Stimulated activated CD8-positive, alpha-beta memory T cell treated with anti-CD3 and anti-CD28 coated beads, Interleukin-15, amount 100 ng/mL, for 48 hours (primary cell): ENCODE measurements at places on chromosomes 6 and 20.

DNA sequence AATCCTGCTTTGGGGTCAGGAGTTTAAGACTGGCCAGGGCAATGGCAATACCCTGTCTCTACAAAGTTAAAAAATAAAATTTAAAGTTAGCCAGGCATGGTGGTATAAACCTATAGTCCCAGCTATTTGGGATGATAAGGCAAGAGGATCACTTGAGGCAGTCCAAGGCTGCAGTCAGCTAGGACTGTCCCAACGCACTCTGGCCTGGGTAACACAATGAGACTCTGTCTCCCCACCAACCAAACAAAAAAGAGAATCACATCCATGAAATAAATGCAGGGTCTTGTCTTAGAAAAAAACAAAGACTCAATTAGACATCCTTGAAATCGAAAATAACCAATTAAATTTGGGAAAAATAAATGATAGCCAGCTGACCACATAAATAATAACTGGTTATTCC, 88.9 kb downstream of the PHIP start:
- DNase-seq, result no peak

GRCh38 chr6:137313928-137314855, 95.0 kb upstream of the IFNGR1 start:
- peak; percentile 16 for DNase-seq

GRCh38 chr6:97113170-97113569, 169.8 kb downstream of the MMS22L start:
- peak; percentile 3 for DNase-seq

GRCh38 chr6:126195625-126196236, 144.2 kb upstream of the CENPW start:
- DNase-seq, result no peak

GRCh38 chr20:39670988-39671387, 708.8 kb downstream of the DHX35 start:
- DNase-seq, result no peak

GRCh38 chr6:151240791-151241642, 1.2 kb downstream of the AKAP12 start:
- no peak for DNase-seq

DNA sequence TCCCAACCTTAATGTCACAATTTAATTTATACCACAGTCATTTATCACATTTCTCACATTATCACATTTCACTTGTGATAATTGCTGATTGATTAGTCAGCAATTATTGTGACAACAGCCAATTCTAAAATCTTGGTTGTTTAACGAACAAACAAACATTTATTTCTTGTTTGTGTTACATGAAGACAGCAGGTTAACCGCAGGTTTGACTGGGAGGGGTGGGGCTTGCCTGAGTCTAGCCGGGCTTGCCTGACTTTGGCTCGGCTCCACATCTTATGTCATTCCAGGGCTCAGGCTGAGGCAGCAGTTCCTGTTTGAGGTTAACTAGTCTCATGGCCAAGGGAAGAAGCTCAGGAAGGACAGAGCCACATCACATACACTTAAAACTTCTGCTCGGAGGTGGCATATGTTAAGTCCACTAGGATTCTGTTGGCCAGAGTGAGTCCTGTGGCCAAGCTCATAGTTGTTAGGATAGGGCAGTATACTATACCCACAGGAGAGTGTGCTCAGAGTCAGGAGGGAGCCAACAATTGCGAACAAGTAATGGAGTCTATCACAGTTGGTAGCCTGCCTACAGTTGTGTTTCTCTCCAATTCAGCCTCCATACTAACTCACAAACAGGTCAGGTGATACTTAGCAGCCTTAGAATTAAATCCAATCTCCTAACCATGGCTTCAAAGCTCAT, 90.0 kb upstream of the IFNGR1 start:
- no peak for DNase-seq

DNA sequence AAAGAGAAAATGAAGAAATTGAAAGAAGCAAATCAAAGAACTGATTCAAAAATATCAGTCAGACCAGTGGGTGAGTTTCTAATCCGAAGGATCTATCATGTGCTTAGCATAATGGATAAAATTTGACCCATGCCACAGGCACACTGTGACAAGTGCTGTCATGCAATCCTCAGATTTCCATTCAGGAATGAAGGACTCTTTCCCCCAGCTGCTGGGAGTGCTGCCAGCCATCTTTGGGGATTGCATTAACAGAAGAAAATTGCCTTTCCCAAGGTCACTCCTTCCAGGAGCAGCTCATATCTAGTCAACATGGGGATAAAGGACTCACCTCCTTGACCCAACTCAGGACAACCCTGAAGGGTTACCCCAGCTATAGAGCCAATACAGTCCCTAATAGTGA, 316.7 kb upstream of the TBX18 start:
- DNase-seq, result no peak

DNA sequence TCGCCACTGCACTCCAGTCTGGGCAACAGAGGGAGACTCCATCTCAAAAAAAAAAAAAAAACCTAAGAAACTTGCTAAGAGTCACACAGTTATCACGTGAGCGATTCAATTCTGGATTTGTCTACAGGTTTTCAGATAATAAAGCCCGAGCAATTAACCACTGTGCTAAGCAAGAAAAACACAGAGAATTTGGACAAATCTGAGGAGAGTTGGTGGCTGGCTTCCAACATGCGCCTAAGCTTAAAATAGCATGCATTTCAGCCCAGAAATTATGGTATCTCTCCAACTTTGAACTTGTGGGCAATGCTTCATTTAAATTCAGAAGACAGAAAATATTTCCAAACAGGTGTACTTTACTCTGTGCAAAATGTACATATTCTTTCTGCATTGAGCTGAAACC, 232.9 kb downstream of the TSHZ2 start:
- DNase-seq, result no peak

- no peak for DNase-seq
Measured at GRCh38 chr6:138609801-138610430, 110.6 kb upstream of the NHSL1 start.

DNA sequence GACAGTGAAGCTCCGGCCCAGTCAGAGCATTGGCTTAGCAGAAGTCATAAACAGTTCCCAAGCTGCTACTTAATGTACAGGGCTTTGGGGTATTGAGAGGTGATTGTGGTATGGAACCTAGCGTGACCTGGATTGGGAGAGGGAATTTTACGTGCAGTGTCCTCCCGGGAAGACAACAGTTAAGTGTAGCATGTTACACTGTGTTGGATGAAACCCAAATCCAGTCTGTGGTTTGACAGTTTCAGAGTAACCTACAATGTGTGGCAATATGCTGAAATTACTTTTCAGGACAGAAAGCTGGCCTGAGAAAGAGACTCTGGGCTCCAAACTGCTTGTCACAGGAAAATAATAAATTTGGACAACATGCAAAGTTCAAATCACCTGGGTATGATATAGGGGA, 28.1 kb upstream of the RALGAPA2 start:
- no peak for DNase-seq

GRCh38 chr20:35902545-35902941, 51.8 kb downstream of the SCAND1 start:
- no peak for DNase-seq

- DNase-seq, result no peak
Measured at GRCh38 chr20:15992564-15992963, 580.7 kb downstream of the KIF16B start.

- DNase-seq, result no peak
Measured at GRCh38 chr6:137370871-137371633, 123.1 kb downstream of the OLIG3 start.

GRCh38 chr6:154526996-154527395, 16.5 kb upstream of the CNKSR3 start:
- DNase-seq, result no peak

DNA sequence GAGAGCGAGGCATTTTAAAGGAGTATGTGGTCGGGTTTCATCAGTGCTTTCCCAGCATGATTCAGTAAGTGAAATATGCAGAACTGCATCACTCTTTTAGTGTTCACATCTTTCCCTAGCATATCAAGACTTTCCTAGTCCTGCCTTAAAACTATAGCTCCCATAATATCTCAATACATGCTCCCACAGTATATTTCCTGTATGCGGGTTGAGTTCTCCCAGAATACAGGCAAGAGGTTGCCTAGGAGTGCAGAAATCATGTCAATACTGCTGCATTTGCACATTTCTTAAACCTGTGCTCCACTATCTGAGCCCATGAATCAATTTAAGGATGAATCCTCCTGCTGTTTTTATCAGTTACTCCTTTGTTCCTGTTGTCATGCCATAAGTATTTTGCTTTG, 386.6 kb upstream of the SLC35B3 start:
- DNase-seq, result no peak

GRCh38 chr6:38153798-38154345, 334.3 kb downstream of the ZFAND3 start:
- DNase-seq, result no peak

DNA sequence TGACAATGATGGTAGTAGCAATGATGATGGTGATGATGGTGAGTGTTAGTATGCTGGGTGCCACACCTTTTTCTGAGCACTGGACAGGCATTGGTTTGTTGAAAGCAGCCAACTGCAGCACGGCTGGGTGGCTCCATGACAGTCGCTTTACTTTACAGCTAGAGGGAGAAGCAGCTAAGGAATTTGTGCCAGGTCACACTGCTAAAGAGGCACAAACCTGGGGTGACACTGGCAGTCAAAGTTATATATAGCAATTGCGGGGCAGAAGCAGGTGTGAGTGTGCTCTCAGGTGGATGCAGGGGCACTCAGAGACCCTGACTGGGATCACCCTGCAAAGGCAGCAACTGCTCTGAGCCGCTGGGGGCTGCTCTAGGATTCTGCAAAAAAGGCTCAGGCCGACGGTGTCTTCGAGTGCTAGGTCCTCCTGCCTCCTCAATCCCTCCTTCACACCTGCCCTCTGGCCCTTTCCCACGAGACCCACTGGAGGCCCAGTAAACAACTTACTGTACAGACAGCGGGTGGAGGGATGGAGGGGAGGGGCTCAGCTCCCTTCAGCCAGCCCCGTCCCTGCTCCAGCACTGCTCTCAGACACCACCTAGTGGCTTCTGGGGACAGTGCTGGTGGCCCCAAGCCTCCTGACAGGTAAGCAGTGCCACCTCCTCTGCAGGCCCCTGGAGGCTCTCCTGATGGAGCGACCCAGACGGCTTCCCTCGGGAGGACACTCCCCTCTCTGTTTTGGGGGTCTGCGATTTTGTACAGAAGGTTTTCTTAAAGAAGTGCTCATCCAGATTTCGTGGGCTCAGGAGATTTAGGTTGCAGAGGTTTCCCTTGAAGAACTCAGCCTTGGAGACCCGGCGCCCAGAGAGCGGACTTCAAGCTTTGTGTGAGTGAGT, 4.4 kb upstream of the RPS21 start:
- peak; percentile 72 for DNase-seq

DNA sequence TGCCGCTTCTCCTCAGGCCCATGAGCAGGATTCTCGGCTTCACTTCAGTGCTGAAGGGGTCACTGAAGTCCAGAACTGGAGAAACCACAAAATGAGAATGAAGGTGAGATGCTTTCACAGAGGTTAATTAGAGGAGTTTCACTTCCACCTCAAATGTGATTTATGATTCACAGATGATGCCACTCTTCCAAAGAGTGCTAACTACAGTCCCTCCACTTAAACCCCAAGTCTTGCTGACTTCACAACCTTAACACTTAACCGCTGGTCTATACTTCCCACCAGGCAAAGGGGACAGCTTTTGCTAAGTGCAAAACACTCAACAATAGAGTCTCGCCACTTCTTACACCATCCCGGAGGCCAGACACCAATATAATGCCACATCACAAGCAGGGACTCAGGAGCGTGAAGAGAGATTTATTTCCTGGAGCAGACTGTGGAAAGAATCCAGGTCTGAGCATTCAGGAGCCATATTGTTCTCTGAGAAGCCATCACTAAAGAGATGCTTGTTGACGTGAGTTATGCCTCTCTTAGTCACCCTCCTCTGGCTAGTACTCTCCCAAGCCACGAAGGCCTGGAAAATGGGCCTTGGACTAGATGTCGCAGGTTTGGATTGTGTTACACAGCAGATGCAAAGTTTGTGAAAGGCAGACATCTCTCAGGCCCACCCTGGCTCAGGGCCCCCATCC, 24.4 kb downstream of the RRAGD start:
- DNase-seq, result no peak

DNA sequence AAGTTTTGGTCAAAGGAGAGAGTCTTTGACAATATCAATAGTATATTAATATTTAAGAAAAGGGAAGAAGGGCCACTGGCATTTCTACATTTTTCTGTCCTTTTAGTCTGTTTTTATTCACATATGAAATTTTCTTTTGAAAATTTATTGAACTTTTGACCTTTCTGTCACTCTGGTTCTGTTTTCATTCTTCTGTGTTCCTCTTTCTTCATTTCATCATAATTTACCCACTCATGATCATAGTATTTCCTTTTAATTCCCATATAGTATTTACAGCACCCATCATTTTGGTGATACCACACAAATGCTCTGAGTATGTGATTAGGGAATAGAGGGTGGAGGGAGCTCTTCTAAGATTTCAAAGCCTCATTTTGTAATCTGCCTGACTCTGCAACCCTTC, 142.8 kb downstream of the GJA1 start:
- no peak for DNase-seq

DNA sequence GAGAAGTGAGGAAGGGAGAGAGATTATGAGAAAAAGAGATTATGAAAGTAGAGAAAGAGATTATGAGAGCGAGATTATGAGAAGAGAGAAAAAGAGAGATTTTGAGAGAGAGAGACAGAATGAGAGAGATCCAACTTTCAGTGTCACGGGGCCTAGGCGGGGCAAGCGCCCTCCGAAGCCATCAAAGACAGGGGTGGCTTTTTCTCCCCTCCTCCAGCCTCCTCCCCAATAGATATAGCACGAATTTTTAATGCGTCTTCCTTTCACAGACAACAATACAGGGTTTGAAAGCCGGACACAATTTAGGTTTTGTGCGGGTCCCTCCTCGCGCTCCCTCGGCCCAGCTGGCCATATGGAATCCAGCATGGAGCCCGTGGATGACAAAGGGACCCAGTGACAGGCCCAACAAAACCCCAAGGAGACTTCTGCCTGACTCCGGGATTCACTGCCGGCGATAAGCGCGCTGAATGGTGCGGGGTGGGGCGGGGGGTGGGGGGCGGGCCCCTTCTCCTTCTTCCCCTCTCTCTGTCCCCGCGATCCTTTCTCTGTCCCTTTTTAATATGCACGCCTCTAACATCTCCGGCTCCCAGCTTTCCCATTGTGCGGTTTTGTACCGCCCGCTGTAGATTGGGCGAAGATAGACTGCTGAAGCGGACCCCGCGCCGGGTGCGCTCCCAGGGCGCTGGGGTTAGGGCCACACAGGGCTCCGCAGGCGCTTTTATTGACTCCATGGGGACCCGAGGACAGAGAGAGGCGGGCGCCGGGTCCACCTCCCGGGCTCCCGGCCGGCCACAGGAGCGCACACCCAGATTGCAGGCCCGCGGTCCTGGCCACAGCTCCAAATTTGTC, 5.4 kb downstream of the NKX2-2 start:
- DNase-seq, result no peak

GRCh38 chr6:170062209-170062914, 228.5 kb downstream of the DLL1 start:
- no peak for DNase-seq

DNA sequence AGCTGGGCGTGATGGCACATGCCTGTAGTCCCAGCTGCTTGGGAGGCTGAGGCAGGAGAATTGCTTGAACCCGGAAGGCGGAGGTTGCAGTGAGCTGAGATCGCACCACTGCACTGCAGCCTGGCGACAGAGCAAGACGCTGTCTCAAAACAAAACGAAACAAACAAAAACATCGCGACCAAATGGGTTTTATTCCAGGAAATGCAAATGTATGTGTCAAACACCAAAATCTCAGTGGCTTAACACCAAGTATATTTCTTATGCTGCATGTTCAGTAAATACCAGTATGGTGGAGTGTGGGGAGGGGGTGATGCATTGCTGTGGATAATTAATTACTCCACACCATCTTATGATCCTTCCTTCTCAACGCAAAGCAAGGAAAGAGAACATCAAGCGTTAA, 28.1 kb downstream of the ACTR5 start:
- no peak for DNase-seq
